Activated CD4-positive, CD25-positive, alpha-beta regulatory T cell (primary cell): ENCODE measurements at places on chromosomes 4 and X.

GRCh38 chr4:4386736-4387392 lies at the start of gene NSG1:
Gene NSG1 (plus strand): TSS chr4:4387102. CDS start chr4:4387630, 528 bp downstream.
- no peak for DNase-seq

DNA sequence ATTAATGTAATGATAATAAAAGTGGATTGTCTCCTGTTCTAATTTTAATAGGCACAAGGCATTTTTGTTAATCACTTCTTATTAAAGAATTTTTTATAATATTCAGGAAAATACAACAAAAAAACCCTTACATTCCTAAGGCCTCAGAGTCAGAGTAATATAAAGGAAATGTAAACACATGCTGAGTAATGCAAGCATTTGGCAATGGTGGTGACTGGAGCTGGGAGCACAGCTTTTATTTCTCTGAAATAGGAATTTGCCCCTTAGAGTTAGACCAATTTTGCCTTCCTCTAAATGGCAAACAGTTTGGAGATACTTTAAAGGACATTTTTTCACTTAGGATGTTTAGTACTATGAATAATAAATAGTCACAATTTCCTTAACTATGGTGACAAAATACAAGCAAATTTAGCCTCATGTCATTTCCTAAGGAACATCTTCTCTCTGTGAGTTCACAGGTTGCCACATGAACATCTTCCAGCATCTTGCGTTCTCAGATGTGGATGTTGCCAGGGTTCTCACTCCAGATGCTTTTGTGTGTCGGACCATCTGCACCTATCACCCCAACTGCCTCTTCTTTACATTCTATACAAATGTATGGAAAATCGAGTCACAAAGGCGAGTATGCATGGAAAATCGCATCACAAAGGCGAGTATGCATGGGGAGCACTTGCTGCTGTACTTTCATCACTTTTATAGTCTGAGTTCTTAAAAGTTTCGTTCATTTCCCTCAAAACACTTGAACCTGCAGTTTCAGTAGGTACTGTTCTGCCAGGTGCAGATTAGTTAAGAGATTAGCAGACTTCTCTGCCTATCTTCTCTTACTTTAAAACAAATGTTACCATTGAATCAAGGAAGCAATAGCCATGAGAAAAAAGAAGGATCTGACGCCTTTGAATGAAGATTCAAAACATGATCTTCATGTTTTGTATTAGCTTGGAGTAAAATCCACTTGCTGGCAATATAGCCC lies 15.9 kb upstream of the F11 start:
- no peak for DNase-seq

- no peak for DNase-seq
Observed at GRCh38 chrX:30990361-30990760, 81.5 kb downstream of the FTHL17 start.

- DNase-seq = no peak
Observed at GRCh38 chr4:791898-792625, 33.9 kb downstream of the CPLX1 start.

- no peak for DNase-seq
Observed at GRCh38 chr4:172521248-172521647, 647.4 kb upstream of the GALNT7 start.

GRCh38 chr4:23614284-23614892 lies 275.5 kb downstream of the PPARGC1A start:
- DNase-seq = no peak

DNA sequence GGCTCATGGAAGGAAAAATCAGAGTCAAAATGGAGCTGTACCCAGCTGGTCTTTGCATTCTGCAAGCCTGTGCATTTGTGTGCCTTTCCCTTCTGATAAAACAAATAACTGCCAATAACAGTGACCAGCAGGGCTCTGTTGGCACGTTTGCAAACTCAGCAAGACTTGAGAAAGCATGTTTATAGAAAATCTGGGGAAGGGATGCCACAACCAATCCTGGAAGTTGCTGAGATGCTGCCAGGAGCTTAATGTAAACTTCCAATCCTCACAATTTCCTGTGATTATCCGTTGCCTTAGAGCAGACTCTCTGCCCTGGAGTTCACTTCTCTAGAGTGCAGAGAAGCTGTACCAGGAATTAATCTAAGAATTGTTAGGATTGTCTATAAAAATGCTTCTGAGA lies 6.9 kb upstream of the ANXA3 start:
- DNase-seq = no peak

DNA sequence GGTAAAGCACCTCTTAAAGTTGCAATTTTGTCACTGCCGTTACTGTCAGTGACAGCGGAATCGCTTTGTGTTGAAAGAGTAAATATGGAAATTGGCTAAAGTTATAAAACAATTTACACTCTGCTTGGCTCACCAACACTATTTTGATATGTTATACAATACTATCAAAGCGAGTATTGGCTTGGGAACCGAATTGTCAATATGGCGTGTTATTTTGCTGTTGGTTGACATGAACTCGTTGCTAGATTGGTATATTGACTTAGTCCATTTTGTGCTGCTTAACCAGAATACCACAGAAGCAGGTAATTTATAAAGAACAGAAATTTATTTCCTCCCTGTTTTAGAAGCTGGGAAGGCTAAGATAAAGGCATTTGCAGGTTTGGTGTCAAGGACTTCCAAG lies 58.6 kb downstream of the DCK start:
- DNase-seq = no peak

GRCh38 chrX:105610411-105610810 lies 211.9 kb upstream of the NRK start:
- DNase-seq = no peak

DNA sequence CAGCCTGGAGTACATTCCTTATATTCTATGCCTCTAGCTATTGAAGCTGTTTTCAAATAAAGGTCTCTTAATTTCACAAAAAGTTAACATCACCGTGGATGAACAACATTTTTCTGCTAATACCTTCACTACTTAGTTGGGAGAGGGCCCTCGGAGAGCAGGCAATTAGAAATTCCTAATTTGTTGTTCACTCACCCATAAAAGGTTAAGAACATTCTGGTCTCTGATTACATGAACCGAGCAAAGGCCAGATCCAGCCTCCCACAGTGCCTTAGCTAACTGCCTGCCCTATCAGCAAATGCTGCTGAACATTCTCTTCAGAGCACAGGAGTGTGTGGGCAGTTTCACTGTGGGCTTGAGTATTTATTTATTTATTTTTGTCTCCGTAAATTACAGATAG lies 36.0 kb upstream of the TTC29 start:
- DNase-seq = no peak

- no peak for DNase-seq
Observed at GRCh38 chr4:174358829-174359228, 75.1 kb downstream of the CEP44 start.

DNA sequence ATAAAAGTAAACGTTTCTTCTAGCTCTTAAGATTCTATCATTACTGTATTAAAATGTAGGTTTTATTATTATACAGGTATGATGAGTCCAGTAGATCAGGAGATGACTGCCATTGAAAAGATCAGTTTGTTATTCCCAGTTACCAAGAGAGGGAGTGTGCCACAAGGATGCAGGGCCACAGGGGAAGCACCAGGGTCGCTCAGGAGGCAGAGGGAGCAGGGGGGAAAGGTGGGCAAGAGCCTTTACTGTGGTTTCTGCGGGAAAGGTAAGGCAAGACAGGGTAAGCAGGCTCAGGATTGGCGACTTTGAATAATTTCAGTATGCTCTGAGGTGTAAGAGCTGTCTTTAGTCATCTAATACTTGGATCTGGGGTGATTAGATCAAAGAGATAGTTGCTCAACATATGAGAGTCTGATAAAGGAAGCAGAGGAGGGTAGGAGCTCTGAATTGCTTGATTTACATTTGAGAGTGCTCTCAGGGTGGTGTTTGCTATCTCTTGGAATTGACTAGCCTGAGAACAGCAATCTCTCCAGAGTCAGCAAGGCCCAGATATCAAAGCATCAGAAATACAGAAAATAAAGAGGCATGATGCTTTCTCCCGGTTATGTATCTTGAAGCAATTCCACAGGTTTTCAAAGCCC lies 86.0 kb downstream of the NDST3 start:
- no peak for DNase-seq

DNA sequence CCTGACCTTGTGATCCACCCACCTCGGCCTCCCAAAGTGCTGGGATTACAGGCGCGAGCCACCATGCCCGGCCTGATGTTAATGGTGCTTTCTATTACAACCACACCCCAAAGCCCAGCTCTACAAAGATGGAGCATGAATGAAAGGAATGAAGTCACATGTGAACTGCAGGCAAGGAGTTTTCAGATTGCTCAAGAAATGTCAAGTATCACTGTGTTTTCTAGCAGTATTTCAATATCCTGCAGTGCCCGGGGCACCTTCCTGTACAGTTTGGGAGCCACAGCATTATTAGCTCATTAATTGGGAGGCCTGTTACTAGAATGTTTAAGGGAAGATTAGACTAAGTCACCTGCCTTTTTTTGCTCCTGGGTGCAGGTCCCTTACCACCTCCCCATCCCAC lies 40.1 kb downstream of the PRIMPOL start:
- no peak for DNase-seq

DNA sequence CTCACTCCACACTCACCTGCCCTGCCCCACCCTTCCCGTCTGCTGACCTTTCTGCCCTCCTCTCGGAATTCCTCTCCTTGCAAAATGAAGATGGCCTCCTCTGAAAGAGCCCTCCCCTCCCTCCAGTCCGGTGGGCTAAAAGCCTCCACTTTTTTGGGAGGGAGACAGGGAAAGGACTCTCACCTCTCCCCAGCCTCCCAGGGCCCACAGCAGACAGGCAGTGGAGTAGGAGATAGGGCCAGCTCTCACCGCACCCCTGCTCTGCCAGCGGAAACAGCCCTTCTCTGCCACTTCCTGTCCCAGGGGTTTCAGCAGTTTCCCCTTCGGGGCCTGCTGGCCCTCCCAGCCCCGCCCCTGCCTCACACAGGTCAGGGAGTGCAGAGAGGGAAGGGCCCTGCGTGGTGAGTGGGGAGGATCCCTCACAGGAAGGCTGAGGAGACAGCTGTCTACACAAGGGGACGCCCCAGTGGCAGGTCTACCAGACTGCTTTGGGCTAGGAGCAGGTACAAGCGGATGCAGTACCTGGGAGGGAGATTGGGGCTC lies 18.2 kb downstream of the ELF4 start:
- peak; percentile 70 for DNase-seq

DNA sequence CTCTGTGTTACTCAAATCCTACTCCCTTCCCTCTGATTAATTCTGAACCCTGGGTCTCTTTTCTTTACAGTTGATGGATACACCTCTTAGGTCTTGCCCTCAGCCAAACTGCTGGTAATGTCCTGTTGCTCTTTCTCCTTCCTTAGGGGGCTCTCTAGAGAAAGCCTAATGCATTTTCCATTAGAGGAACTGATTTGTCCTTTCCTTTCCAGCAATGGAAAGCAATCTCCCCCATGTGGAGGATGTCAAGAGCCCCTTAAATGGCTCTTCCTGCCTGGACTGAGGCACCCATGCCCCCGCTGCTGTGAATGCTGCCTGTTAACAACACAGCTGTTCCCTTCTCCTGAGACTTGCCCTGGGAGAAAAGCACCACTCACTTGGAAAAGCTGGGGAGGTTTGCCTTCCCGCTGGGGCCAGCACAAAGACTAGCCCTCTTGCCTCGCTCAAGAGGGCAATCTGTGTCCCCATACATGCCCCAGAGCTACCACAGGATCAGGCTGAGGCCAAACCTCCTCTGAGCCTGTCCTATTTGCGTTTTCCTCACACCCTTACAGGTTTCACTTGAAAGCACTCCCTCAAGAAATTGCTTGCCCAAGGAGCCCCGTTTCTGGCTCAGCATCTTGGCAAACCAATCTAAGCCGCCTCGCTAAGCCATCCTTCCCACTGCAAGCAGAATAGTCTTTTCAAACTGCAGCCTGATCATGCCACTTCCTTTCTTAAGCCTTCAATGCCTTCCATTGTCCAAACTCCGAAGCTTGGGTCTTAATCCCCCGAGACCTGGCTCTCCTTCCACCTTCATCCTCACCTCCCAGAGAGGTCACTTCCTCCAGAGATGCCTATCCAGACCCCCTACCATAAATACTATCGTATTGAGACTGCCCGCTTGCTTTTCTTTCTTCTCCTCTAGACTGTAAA lies 23.2 kb upstream of the SMIM20 start:
- no peak for DNase-seq

DNA sequence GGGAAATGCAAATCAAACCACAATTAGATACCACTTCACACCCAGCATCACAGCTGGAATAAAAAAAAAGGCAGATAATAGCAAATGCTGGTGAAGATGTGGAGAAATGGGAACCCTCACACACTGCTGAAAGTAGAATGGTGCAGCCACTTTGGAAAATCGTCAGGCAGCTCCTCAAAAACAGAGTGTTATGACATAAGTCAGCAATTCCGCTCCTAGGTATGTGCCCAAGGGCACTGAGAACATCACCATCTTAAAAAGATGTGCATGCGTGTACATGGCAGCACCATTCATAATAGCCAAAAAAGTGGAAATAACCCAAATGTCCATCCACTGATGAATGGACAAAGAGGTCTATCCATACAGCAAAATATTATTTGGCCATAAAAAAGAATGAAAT lies 28.0 kb downstream of the HMX1 start:
- DNase-seq = no peak

GRCh38 chr4:104519588-104519987 lies 24.9 kb upstream of the CXXC4 start:
- DNase-seq = no peak

DNA sequence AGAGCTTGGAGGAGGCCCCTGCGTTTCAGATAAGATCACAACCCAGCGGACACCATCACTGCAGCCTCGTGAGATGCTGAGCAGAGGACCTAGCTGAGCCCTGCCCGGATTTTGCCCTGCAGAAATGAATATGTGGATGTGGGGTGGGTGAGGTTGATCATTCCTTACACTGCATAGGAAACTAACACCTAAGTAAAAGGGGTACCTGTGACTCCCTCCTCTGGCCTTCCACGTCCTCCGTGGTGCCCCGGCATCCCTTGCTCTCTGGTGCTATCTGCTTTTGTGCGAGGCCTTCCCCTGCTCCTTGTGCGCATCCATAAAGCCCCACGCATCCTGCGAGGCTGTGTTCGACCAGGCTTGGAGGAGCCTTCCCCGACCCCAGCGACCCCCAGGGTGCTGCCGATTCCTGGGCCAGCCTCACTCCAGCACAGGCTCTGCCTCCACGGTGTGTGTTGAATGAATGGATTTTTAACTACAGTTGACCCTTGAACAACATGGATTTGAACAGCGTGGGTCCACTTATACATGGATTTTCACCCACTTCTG lies 25.6 kb upstream of the GPR78 start:
- DNase-seq = no peak

- DNase-seq = no peak
Observed at GRCh38 chr4:41514766-41515481, 23.0 kb upstream of the LIMCH1 start.

DNA sequence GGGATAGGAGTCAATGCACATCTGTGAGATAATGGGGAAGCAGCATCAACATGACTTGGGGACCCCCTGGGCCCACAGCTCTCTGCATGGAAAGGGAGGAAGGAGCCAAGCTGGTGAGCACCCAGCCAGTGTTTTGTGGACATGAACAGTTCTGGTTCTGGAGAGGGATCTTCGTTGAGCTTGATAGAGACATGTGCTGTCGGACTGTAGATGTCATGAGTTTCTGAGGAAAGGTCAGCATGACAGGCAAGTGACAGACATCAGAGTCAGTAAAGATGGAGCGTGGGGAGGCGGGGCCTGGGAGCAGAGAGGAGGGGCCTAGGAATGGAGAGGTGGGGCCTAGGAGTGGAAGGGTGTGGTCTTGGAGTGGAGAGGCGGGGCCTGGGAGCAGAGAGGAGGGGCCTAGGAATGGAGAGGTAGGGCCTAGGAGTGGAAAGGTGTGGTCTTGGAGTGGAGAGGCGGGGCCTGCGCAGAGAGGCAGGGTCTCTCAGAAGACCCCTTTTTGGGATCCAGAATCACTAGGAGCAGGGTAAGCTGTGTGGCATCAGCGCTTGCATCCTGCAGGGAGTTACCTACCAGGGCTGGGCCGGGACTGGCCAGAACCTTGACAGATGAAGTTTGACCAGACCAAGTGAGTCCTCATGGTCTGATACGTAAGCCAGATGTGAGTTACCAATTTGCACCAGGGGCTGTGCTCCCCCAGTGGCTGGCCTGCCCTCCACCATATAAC lies 33.7 kb downstream of the PIGG start:
- DNase-seq = no peak
